ENCODE measurements at places on chromosomes 3 and 15.

- no peak for DNase-seq
These were observed 18.3 kb downstream of the RASA2 start for GRCh38 chr3:141505166-141505565.

DNA sequence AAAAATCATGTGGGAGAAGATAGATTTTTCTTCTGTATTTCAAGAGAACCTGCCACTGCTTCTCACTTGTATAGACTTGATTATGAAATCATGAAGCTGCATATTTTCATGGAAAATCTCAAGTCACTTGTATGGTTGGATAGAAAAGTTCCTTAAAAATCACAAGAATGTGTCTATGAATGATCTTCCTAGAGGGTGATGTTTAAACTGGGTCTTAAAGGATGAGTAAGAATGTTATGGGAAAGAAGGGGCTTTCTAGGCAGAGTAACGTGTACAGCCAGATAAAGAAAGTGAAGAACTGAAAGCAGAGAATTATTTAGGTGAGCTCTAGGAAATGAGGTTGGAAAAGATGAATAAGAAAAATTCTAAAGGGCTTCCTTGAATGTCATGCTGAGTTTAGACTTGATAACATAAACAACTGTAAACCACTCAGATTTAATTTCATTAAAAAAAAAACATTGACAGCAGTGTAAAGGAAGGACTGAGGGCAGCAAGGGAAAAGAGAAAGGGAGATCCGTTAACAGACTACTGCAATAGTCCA is 5.0 kb downstream of the CD47 start:
- DNase-seq: no peak

GRCh38 chr3:59522550-59522949 is 472.7 kb upstream of the CFAP20DC start:
- no peak for DNase-seq

DNA sequence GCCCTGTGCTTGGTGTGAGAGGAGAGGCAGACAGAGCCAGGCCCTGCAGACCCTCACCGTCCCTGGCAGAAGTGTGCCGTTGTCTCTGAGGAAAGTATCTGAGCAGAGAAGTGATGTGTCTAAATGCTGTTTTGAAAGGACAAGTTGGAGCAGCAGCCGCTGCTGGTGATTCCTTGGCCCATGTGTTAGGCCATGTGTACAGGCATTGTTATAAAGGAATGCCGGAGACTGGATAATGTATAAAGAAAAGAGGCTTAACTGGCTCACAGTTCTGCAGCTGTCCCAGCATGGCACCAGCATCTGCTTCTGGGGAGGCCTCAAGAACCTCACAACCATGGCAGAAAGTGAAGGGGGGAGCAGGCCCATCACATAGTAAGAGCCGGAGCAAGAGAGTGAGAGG is 334.6 kb upstream of the ATP10A start:
- DNase-seq: no peak
